ENCODE measurements at places on chromosomes 1 and 21.

- no peak for DNase-seq
Observed at GRCh38 chr1:147771226-147772125, 11.1 kb upstream of the GJA5 start.

DNA sequence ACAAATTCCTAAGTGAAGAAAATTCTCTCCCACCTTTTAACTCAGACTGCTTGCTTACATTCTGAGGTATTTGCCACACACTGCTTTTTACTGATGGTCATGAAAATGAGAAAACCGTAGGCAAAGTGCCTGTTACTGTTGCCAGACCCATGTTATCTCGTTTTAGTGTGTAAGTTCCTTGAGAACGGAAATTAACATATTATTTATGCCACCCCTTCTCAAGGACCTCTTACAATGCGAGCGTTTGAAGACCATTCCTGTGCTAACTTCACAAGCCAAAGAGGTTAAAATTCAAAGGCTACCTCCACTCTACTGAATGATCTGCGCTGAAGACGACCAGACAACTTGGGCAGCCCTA is 509 bp downstream of the NVL start:
- no peak for DNase-seq

- DNase-seq = no peak
Observed at GRCh38 chr1:180614730-180615129, 17.1 kb upstream of the XPR1 start.

DNA sequence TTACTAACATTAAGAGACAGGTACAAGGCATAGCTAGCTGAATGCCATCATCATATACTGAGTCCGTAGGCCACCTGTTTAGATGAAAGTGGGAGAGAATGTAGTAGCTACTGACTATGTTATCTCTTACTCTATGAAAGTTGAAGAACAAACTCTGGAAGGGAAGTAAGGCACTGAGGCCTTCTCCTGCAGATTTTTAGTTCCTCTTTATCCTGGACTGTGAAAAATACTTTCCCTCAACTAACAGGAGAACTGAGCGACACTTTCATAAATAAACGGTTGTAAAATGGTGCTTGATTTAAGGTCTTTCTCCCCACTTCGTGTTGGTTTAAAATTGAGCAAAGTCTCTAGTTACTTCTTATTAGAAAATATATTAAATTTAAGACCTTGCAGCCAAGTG is 101.9 kb downstream of the FNBP1L start:
- no peak for DNase-seq

GRCh38 chr1:44425341-44426082 is 20.5 kb downstream of the RNF220 start:
- DNase-seq = no peak

DNA sequence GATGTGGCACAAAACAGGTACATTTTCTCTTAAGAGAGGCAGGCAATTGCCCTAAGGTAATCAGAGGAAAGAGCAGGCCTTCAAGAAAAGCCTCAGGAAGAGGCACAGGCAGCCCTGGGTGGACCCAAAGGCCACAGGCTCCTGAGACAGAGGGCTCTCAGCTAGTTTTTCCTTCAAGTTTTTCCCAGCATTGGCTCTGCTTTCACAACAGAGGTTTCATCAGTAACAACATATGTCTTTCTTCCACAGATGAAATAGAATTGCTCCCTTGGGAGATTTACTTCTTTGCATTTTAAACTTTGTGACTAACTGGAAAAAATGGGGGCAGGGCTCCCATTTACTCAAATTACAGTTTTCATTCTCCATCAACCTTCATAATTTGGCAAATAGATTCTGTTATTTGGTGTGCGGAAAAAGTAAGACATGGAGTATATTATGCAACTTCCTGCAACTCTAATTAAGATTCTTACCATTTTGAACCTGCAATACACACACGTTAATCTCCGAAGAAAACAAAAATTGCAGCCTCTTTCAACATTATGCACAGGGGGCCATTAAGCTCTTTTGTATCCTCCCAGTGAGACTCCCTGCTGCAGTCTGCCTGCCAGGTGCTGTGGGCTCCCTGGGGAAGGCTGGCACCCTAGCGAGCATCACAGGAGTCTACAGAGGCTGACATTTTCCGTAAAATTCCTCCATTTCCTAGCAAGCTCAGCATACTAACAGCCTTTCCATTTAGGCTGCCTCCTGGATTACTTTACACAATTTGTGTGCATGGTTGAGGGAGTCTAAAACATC is 282.3 kb downstream of the USH2A start:
- no peak for DNase-seq

Data from CD4-positive, alpha-beta T cell treated with Interleukin-2 at 100 ng/mL for 4 hours (primary cell).